ENCODE measurements at places on chromosomes 13 and 19.

GRCh38 chr19:55913643-55914268, 18.4 kb downstream of the NLRP13 start:
- no peak for DNase-seq

DNA sequence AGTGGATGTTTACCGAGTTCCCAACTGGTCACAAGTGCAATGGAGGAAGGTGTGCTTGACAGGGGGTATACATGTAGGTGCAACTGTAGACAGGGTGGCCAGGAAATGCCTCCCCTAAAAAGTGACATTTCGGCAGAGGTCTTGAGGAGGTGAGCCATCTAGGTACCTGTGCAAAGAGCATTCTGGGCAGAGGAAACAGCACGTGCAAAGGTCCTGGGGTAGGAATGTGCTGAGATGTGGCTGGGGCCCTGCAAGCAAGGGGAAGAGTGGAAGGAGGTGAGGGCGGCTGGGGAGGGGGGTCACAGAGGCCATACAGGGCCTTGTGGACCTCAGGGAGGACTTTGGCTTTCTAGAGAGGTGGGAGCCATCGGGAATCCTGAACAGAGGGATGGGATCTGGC, 8.1 kb downstream of the ADGRL1 start:
- DNase-seq, result no peak

GRCh38 chr13:49936968-49937273, 781 bp upstream of the SPRYD7 start:
- peak; percentile 43 for DNase-seq

DNA sequence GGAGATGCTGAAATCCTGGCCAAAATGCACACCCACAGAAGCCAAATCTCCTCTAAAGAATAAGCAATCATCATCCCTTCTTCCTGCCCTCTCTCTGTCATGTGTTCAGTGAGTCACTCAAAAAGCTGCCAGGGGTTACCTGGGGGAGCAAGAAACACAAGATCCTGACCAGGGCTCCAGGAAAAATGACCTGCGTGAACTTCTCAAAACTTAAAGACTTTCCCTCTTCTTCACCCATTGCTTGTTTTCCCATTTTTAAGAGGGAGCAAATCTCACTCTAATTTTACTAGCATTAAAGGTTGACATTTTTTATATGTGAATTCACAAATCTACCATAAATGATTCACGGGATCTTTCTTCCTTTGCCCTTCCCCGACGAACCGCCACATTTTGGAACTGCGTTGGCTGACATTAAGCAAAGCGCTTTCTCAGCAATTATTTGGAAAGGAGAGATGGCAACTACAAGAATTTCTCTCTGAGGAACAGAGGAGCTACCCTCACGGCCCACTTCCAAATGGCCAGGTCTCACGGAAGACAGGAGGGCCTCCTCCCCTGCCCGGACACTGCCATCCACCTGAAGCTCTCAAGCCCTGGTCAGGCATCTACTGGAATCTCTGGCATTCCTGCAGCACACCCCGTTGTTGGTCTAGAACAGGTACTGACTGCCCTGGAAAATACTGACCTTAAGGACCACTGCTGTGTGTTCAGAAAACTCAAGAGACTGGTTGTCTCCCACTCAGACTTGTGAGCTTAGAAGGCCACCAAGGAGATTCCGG, 14.2 kb downstream of the TSHZ3 start:
- DNase-seq, result no peak

- no peak for DNase-seq
These were observed 119.6 kb downstream of the DCT start for GRCh38 chr13:94359875-94360274.

DNA sequence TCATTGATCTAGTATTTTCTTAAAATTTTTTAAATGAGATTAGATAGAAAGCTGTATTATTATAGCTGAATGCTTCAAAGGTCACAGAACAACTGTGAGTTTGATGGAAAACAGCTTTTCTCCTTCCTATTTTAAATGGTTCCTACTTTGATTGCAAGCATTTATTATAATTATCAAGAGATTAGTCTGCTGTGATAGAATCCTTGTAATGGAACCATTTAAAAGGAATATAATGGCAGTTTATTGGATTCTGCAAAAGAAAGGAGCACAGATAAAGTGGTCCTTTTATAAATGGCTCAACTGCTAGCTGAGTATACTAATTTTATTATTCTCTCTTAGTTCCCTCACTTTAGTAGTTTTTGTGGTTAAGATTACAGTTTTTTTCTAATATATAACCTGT, 87.0 kb downstream of the MAB21L1 start:
- no peak for DNase-seq

GRCh38 chr19:8242211-8242821, 33.1 kb downstream of the CERS4 start:
- DNase-seq, result no peak

DNA sequence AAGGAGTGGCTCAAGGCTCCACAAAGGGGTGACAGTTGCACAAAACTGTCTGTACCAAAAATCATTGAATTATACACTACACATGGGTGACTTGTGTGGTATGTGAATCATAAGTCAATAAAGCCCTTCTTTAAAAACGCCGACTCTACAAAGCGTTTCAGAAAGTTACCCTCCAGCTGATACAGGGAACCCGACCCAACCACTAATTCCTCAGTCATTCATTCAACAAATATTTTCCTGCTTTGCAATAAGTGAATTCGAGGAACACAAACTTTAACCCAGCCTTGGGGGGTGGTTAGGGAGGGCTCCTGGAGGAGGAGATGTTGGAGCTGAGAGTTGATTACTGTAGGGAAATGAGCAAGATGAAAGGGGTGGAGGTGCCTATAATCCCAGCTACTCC, 32.0 kb downstream of the LTBP4 start:
- no peak for DNase-seq

DNA sequence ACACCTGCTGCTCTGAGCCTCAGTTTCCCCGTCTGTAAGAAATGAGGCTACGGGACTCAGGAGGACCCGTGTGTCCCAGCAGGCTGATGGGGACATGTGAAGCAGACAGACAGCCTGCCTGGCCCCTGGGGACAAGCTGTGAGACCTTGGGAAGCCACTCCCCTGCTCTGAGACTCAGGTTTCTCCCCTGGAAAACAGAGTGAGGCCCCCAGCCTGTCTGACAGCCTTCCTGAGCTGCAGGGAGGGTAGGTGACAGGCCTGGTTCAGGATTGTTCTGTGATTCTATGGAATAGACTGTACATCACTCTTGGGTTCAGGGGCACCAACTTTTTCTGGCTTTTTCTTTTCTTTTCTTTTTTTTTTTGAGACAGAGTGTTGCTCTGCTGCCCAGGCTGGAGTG, 2.9 kb upstream of the NTF4 start:
- no peak for DNase-seq

- no peak for DNase-seq
These were observed 170.8 kb downstream of the NUFIP1 start for GRCh38 chr13:44818428-44818827.

DNA sequence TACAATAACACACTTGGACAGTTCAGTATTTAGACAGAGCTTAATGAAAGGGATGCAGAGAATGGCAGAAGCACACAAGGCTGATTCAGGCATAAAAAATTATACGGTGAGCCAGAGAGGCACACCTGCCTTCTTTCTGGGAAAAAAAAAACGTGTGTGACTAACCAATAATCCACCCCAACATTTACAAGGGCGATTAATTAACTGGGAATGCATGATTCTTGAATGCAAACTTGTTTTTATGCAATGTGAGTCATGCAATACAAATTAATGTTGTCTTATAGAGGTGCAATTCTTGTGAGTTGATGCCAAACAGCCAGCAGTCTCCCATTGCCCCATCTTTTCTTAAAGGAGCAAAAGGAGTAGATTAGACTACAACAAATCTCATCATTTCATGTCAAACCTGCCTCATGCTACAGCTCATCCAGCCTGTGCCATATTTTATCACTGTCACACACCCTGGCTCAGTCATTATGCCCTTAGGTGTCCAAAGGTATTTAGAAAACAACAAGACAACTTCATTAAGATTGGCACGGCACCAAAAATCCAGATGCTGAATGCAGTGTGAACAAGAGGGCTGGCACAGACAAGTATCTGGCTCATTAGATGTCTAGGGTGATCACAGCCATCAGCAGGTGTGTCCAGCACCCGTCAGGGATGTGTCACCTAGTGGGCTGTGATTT, 721.1 kb downstream of the EFNB2 start:
- no peak for DNase-seq

DNA sequence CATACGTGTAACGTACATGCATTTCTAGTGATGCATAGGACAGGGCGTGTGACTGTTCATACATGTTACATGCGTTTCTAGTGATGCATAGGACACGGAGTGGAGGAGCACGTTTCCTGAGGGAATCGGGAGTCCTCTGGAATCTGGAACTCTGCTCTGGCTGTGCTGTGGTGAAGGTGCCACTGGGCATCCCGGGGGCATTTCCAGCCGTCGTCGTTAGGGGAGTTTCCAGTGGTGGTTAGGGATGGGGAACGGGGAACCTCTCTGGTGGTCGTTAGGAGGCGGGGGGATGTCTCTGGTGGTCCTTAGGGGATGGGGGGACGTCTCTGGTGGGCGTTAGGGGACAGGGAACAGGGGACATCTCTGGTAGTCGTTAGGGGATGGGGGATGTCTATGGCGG, 209.6 kb upstream of the SOX1 start:
- DNase-seq, result no peak

DNA sequence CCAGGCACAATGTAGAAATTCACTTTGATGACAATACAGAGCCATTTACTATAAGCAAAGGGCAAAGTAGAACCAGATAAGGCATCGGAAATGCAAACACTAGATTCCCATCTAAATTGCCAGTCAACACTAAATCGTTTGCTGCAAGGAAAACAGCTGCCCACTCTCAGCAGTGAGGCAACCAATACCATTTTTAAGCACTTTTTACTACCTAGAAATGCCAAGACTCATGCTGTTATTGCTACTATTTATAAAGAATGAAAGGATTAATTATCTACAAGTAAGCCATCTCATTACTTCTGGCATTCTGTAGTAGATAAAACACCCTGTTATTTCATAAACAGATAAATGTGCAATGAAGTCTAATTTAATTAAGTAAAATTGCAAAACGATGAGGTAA, 422.0 kb downstream of the FGF14 start:
- DNase-seq, result no peak

DNA sequence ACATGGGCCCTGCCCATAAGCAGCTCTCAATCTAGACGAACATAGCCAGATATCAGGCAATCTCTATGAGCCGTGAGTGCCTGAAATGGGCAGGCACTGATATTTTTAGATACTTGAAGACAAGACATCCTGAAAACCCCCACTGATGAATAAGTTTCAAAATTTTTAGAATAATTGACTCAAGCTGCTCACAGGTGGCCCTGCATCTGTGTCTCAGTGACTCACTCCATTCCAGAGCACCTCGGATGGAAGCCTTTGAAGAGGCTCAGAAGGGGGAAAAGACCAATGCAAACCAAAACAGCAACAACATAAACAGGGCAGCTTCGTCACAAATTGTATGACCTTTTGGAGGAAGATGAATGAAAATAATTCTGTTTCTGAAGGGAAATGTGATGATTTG, 42.8 kb upstream of the SLC46A3 start:
- DNase-seq, result no peak

DNA sequence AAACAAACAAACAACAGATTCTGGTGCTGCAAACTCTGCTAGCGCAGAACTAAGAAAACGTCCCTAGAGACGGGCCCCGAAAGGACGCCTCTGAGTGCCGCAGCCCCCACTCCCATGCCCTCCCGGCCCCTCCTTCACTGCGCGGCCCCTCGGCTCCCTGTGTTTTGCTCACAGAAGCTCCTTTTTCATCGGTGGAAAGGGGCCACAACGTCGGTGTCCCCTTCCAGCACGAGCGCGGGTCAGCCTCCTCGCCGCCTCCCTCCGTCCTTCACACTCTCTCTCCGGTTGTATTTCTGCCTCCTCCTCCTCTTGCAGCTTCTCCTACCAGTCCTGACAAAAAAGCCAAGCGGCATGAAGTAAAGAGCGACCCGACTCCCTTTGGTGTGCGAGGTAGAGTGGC, 14.8 kb upstream of the F7 start:
- no peak for DNase-seq

DNA sequence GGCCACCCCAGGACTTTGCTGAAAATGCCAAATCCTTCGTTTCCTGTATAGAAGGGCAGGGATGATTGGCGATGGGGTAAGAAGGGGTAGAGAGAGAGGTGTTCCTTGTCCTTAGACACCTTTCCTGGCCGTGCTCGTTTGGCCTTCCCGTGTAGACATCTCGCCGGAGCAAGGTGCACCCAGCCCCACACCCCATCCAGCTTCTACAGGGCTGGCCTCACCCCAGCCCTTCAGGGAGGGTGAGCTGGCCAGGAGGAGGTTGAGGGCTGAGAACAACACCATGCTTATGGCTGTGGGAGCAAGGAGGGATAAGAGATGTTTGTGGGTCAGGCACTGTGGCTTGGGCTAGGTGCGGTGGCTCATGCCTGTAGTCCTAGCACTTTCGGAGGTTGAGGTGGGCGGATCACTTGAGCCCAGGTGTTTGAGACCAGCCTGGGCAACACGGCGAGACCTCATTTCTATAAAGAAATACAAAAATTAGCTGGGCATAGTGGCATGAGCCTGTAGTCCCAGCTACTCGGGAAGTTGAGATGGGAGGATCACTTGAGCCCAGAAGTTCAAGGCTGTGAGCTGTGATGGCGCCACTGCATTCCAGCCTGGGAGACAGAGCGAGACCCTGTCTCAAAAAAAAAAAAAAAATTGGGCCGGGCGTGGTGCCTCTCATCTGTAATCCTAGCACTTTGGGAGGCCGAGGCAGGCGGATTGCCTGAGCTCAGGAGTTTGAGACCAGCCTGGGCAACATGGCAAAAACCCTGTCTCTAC, 15.5 kb downstream of the SMARCA4 start:
- no peak for DNase-seq

- no peak for DNase-seq
These were observed 8.7 kb downstream of the CILP2 start for GRCh38 chr19:19546751-19547162.

DNA sequence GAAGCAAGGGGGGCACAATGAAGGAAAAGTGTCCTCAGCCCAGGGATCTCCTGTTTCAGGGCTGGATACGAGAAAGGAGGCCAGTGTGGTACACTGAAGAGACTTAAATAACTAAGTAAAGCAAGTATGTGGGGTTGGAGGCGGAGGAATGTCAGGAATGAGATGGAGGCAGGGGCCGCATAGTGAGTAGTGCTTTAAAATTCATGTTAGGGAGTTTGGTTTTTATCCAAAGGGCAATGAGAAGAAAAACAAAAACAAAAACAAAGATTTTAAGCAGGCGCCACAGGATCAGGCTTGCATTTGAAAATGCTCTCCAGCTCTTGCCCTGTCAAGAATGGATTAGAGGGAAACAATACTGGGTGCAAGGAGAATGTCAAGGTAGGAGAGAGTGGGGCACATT, 273.4 kb downstream of the DCLK1 start:
- DNase-seq, result no peak

Data from nephron progenitor cell (in vitro differentiated cells).